Stimulated activated CD4-positive, alpha-beta T cell treated with anti-CD3 and anti-CD28 coated beads, Interleukin-4, amount 100 ng/mL, for 4 hours (primary cell): ENCODE measurements at places on chromosomes 3 and 15.
A peak's percentile ranks its signal among the peaks of the same experiment; 100 is the strongest.

GRCh38 chr3:104909721-104910120, 457.0 kb upstream of the ALCAM start:
- DNase-seq: no peak

DNA sequence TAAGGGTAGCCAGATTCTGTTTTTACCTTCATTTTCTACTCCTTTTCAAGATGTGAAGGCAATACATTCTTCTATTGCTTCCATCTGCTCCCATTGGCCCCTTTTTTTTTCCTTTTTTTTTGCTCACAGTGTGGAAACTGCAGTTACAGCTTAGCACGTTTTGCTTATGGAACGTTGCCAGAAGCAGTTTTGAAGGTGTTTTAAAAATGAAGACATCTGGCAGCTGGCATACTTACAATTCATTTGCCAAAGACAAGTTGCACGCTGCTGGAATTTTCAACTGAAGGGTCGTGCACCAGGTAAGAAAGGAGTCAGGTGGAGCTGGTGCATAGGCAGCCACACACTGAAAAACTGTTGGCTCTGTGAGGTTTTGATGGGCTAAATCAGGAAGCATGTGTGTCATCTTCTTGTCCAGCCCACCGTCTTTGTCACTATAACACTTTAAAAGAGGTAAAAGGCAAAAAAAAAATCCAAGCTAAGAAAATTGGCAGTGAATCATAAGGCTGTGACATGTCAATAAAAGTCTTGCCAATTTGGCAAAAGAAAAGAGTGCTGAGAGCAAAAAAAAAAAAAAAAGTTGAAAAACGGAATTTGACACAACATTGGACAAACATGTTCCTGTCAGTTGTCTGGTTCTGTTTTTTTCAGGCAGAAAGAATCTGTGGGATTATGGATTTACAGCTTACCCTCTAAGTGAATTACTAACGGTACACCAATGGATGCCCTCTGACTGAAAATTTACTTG, 225.4 kb upstream of the SOX2 start:
- no peak for DNase-seq

GRCh38 chr15:62390791-62391640, 225.9 kb upstream of the C2CD4B start:
- DNase-seq: peak; percentile 24

DNA sequence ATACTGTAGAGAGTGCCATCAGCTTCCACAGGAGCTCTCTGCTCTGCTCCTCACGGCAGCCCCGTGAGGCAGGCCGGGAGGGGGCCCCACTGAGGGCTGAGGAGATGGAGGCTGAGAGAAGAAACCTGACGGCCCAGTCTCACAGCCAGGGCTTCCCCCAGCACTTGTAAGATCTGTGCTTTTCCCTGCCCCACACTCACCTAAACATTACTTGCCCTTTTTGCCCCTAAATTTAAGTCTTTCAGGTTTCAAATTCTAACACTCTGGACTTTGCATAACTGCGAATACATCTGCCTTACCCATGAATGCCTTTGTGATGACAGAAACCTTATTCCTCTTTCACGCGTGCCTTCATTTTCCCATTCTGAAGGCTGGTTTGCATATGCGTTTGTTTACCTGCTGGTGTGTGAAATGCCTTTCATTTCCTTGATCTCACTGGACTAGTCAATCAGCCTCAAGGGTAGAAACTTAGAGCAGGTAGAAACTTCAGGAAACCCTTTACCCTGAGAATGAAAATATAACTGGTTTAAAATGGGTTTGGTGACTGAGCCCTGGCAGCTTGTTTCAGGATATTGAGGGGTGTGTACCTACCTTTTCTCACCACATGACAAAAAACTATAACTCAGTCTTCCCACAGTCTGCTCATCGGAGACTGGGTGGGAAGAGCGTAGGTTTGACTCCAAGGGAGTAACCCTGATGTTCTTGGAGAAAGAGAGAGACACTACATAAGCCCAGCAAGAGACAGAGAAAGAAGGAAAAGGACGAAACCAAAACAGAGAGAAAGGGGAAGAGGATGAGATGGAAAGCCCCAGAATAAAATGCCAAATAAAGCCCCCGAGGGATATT, 20.1 kb downstream of the SLC12A8 start:
- no peak for DNase-seq

- DNase-seq: no peak
Observed at GRCh38 chr15:59290295-59291212, 82.1 kb downstream of the MYO1E start.

DNA sequence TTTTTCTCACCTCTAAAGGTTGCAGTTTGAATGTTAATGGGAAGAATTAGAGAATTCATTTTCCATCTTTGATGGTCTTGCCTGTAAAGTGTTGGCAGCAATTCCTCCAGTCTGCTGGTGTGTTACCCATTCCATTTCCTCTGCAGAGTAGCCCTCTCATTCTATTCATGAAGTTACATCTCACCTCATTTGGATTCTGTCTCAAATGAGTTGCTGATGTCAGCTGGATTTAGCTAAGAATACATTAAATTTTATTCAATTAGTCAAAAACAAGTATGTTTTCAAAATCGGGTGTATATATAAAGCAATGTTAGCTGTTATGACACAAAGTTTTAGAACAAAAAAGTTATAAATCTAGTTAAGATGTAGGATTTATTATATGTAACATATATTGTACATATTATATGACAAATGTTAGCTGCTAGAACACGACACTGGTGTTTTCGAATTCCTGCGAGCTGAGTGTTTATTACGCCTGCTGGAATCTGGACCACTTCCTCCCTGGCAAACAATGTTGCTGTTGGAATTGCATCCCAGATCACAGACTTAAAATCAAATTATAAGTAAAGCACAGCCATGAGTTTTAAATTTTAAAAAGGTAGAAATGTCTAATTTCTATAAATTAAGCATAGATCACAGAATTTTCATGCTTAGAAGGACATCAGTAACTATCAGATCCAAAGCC, 516.2 kb downstream of the OCA2 start:
- no peak for DNase-seq

DNA sequence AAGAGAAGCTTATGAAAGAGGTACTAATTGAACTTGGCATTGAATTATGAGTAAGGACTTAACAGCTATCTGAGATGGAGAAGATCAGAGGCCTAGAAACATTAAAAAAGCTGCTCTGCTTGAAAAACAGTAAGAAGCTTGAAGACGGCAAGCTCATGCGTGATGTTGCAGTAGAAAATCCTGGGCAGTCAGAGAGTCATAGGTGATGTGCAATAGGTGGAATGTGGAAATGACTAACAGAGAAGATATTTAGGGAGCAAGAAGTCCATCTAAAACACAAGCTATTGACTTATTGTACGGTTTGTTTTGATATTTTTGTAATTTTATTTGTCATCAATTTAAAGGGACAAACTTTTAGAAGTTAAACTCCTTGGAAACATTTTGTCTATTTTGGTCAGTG, 1101.4 kb downstream of the ROBO2 start:
- no peak for DNase-seq

- DNase-seq: peak; percentile 60
Observed at GRCh38 chr3:124834723-124835718, 52.1 kb downstream of the ITGB5 start.

DNA sequence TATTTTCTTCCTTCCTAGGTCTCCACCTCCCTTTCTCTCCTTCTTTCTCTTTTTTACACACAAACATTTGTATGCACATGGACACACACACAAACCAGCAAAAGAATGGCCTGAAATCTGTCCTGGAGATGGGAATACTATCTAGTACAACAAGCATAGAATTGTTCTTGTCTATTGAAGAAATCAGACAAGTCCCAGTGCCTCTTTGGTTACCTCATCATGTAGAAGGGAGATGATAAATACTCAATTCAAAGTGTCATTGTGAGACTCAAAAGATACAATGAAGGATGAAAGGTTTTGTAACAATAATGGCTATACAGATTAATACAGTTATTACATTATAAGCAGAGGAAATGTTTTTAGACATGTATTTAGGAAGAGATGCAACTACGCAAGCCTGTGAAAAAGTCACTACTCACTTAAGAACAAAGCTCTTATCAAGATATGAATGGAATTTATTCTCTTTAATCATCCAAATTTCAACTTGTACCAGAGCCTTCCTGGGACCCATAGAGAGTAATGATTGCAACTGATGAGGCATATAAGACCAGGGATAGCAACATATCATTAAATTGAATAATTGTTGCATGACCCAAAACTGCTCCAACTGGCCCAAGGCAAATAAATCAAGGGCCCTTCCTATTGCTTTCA, 43.2 kb downstream of the P3H2 start:
- no peak for DNase-seq

- DNase-seq: no peak
Observed at GRCh38 chr3:87009271-87009670, 18.3 kb upstream of the VGLL3 start.

DNA sequence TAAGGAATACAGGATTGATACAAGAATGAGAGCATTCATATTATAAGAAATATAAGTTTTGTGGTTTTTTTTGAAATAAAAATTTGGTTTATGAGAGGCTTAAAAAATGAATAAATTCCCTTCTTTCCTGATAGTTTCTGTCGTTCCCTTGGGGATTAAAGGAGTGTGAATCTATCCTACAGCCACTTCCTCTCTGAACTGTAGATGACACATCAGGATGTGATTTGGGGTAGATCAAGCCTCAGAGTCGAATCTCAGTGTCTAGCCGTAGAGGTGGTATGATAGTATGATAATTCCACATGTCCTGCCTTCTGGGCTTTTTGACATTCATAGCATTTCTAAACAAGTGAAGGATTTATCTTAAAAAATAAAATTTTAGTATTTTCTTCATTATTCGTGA, 343.1 kb downstream of the LPP start:
- DNase-seq: no peak

- no peak for DNase-seq
Observed at GRCh38 chr3:175521406-175521805, 662.3 kb downstream of the NAALADL2 start.

GRCh38 chr15:29223640-29224039, 46.0 kb downstream of the NSMCE3 start:
- DNase-seq: no peak

DNA sequence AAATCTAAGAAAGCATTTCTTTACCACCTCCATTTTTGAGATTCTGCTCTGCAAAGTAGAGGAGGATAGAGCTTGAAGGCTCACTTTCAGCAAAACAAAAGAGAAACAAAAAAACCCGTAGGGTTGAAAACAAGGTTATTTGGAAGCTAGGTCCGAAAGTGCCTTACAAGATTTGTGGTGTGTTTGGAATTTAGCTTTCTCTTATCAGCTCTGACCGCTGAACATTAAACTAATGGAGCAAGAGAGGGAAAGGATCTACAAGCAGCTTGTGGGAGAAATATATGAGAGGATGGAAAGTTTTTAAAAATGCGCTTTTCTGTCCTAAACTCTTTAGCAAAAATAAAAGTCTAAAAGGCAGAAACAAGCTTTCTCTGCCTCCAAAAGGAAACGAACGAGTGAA, 545.5 kb downstream of the NTRK3 start:
- DNase-seq: no peak

DNA sequence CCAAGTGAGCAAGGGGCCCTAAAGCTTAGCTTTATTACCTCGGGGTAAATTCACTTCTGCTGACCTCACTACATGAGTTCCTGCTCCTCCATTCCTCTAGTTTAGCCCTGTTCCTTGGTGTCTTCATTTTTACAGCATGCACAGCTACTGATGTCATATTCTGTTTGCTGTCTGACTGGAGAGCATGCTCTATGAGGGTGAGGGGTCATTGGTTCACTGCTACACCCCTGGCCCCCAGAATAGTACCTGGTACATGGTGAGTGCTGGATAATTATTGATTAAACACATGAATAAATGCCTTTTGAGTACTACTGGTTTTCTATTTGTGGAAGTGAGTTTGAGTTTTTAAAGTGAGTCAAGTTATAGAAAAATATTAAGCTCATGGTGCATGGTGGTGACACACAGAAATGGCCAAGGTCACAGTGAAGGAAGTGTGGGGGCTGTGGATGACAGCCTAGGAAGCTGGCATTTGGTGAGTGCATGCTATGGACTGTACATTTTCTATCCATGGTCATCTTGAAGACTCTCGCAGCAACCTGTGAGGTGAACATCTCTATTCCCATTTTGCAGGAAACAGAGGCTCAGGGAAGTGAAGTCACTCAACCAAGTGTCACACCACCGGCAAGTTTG, 34.0 kb downstream of the RPLP1 start:
- no peak for DNase-seq

DNA sequence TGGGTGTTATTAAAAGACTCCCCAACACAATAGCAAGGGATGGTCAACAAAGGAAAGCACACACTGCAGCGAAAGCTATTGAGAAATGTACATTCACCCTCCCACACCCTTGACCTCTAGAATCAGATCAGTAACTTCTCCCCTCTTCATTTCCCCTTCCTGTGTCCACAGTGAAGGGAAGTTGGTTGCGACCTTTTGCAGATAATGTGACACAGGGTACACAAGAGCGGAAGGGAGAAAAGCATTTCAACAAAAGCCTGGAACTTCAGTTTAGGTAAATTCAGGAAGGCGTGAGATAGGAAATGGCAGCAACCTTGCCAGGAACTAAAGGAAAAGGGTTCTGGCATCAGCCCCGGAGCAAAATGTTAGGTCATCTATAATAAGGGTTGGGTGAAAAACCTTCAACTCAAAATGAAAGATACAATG, 899.8 kb downstream of the MCTP2 start:
- no peak for DNase-seq

- no peak for DNase-seq
Observed at GRCh38 chr3:19124752-19125151, 23.6 kb upstream of the KCNH8 start.

GRCh38 chr3:12138044-12138443, 20.7 kb downstream of the TIMP4 start:
- DNase-seq: no peak

GRCh38 chr3:64174328-64174727, 50.9 kb downstream of the PRICKLE2 start:
- DNase-seq: no peak

- DNase-seq: no peak
Observed at GRCh38 chr15:58962662-58963565, 24.5 kb upstream of the RNF111 start.

DNA sequence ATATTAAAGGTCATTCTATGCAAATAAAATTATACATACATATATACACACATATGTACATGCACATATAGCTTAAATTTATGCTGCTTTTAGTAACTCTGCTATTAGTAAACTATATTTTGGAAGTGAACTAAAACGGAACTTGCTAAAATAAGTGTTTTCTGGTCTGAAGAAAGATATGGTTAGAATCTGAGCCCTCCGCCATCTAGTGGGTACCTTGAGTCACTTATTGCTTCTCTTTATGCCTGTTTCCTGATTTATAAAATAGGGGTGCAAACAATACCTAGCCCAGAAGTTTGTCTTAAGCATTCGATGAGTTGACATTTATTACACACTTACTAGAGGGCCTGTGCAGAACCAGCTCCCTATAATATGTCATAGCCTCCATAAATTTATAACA, 255.7 kb downstream of the CNTN6 start:
- no peak for DNase-seq
